ENCODE measurements at places on chromosomes 3 and 15. TPM values are rescaled to one million over a fixed set of nuclear protein-coding genes. Genes with fewer than 3 reads are reported as not detected.

GRCh38 chr3:169323578-169324451 is 339.7 kb downstream of the MECOM start:
- no peak for DNase-seq

DNA sequence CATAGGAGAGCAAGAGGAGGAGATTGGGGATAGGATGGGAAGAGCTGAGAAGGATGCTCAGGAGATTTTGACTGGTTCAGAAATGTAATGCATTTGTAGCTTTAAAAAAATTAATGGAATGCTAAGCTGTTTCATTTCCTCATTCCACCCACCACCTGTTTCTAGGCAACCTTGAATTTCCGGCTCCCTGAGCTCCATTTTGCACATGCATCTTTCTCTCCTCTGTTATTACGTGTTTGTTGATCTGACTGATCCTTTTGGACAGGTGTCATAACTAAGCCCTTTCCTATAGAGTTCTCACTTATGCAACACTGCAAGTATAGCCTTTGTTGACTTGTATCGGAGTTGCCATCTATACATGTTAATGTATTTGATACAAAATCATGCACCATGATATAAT is 4.3 kb downstream of the TMPRSS7 start:
- peak; percentile 58 for DNase-seq

DNA sequence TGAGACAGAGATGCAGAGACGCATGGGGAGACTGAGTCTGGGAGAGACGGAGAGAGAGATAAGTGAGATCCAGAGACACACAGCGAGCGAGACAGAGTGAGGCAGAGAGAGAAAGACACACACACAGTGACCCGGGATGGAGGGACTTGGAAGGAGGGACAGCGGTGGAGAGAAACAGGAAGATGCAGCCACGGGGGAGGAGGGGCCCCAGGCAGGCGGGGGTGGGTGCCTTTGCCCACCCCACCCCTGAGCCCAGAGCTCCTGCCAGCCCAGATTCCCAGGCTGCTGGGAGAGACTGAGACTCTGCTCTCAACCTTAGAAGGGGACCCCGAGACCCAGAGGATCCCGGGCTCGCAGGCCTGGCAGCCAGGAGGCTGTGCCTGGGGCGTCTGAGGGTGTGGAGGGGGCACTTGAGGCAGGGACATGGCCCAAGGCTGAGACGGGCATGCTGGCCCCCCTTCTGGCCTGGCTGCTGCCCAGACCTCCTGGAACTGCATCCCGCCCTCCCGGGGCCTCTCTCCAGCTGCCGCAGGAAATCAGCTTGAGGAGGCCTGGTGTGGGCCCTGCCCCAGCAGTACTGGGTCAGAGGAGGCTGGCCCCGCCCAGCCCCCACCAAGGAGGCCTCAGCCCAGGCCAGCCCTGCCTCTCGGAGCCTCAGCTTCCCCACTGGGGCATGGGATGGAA is 18.1 kb downstream of the H1-8 start:
- DNase-seq, result no peak

DNA sequence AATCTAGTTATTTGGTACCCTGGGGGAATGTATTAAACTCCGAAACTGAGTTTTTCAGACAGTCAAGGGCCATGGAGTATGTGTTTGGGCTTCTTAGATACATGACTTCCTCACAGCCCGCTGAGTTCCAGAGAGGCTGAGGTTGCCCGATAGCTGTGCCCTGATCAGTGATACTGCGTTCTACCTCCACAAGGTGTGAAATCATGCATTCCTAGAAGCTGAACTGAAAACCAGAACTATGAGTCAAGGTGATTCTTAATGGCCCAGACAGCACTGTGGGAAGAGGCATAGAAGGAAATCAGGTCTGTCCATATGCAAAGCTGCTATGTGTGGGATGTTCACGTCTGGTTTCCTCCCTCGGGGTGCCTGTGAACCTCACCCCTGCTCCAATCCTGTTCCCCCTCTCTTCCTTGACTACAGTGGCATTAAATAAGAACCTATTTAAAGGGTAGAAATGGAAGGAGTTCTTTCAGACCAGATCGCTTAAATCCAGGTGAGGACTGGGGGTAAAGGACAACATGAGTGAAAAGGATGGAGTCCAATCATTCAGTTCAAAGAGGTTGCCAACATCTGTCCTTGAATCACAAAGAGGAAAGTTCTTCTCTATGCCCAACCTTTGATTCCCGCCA is 74.3 kb downstream of the MYO1E start:
- peak; percentile 94 for DNase-seq

GRCh38 chr3:108528459-108529252 is 18.3 kb upstream of the MYH15 start:
- no peak for DNase-seq

DNA sequence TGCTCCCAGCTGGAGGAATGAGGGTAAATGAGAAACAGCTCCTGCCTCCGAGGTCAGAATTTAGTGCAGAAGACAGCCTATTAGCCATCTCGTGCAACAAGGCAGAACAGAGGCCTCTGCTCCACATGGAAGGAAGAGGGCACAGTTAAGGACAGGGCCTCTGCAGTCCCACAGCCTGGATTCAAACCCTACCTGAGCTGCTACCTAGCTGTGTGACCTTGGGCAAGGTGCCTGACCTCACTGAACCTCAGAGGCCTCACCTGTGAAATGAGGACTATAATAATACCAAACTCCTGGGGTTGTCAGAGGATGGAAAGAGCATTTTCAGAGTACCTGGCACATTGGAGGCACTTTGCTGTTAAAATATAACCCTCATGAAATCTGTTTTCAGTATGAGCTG is 285.7 kb upstream of the CTNNB1 start:
- DNase-seq, result no peak

- no peak for DNase-seq
Measured at GRCh38 chr3:5390936-5391625, 203.6 kb downstream of the EDEM1 start.

- DNase-seq, result no peak
Measured at GRCh38 chr3:37225481-37225880, 51.1 kb upstream of the LRRFIP2 start.

DNA sequence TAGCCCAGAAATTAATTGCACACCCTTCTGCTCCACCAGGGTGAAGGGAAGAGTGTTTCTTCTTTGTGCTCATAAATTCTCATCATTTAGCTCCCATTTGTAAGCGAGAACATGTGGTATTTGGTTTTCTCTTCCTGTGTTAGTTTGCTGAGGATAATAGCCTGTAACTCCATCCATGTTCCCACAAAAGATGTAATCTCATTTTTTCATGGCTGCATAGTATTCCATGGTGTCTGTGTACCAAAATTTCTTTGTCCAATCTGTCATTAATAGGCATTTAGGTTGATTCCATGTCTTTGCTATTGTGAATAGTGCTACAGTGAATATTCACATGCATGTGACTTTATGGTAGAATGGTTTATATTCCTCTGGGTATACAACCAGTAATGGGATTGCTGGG is 86.8 kb downstream of the DTWD1 start:
- no peak for DNase-seq

- no peak for DNase-seq
Measured at GRCh38 chr15:98729446-98730042, 81.2 kb downstream of the IGF1R start.

Gene HHATL
- not detected for total RNA-seq

DNA sequence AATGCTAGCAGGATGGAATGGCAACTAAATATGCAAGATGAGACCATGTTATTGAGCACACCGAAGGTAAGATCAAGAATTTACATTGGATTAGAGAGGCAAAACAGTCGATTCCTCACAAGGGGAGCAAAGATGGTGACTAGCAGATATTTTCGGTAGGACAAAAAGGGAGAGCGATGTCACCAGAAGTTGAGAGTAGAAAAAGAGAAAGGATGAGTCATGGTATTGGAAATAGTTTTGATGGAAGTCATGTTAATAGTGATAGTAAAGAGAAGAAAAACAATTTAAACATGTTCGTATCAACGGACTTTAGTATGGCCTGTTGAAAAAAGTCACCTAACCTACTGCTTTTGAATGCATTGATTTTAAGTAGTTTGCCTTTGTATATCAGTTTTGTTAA is 55.0 kb downstream of the UBE2E2 start:
- DNase-seq, result no peak

Data from PC-9 (cell line).